GM12864 (cell line): ENCODE measurements at places on chromosomes 7 and 10.

DNA sequence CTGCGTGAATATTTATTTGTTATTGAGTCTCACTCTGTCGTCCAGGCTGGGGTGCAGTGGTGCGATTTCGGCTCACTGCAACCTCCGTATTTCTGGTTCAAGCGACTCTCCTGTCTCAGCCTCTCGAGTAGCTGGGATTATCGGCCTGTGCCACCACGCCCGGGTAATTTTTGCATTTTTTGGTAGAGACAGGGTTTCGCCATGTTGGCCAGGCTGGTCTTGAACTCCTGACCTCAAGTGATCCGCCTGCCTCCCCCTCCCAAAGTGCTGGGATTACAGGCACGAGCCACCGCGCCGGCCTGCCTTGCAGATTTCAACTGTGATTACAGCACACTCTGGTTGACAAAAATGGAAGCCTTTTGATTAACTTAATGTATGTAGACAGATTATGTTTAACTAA, 730.0 kb upstream of the VSTM2A start:
- DNase-seq: no peak

- no peak for DNase-seq
Observed at GRCh38 chr7:27745064-27745583, 5.2 kb downstream of the TAX1BP1 start.

GRCh38 chr7:55160539-55160938, 141.7 kb downstream of the EGFR start:
- DNase-seq: no peak

DNA sequence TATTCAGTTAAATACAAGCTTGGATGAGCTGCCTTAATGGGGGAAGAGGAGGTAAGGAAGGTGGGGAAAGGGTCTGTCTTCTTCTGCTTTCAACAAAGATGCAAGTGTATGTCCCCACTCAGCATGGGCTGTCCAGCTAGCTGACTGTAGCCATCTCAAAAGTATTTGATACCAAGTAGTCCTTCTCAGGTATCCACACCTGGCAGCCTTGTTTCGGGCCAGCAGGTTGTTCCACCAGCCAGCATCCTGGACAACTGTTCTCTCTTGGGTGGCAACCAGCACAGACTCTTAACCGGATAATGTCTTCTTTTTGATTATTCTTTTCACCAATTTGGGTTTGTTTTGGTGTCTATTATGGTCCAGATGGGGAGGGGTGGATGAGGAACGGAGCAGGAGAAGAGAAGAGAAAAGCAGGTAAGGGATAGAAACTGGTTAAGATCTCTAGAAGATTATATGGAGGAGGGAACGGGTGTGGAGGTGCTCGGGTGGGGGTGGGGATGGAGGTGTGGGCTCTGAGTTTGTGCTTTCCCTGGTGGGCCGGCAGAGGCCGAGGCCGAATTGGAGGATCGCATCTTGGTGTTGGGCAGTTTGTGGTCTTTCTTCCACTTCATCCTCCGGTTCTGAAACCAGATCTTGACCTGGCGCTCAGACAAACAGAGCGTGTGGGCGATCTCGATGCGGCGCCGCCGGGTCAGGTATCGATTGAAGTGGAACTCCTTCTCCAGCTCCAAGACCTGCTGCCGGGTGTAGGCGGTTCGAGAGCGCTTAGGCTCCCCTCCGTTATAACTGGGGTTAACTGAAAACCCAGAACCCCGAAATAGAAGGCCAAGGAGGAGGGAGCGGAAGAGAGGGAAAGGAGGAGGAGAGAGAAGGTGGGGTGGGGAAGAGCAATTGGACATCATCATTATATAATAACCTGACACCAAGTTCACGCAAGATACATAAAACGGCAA, 1.5 kb downstream of the HOXA4 start:
- DNase-seq: no peak

DNA sequence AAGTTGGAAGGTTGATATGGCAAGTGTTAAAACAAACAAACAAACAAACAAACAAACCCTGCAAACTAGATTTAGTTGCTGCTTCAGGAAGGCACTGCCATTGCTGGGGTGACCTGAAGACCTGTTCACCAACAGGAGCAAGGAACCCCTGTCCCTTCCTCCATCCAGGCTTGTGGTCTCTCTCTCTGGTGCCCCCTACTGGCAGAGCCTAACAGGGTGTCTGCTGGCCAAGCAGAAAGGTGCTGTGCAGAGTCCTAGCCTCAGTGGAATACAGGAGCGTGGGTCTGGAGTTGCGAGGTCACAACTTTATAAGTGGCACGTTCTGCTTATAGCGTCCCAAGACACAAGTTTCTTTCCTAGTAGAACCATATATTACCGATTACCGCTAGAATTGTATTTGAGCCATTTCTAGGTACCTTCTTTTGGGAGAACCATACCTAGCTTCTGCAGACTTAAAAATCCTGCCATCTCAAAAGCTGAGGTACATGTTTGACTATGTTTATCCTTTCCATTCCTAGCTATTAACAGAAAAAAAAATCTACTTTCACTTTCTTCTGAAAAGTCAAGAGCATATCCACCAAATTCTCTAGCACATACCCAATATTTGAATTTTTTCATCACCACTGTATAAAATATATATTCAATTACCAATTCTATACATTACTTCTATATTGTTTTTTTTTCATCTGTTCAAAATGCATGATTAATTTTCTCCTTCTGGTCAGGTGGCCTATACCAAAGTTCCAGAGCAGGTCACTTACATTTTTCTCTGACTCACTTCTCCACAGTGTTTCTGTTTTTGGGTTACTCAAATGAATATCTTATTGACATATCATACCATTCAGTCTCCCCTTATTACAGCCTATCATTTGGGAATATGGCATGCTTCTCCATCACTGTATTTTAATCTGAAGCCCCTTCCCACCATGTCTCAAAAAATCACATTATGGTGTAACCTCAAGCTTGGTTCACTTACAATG, 29.1 kb upstream of the CALD1 start:
- DNase-seq: no peak

GRCh38 chr7:85882335-85882734, 695.5 kb upstream of the SEMA3D start:
- DNase-seq: no peak

- no peak for DNase-seq
Observed at GRCh38 chr7:4709187-4709586, 27.1 kb downstream of the FOXK1 start.

- DNase-seq: no peak
Observed at GRCh38 chr7:103771294-103771693, 218.2 kb downstream of the RELN start.

- no peak for DNase-seq
Observed at GRCh38 chr7:64884085-64884912, 18.8 kb upstream of the ZNF273 start.

DNA sequence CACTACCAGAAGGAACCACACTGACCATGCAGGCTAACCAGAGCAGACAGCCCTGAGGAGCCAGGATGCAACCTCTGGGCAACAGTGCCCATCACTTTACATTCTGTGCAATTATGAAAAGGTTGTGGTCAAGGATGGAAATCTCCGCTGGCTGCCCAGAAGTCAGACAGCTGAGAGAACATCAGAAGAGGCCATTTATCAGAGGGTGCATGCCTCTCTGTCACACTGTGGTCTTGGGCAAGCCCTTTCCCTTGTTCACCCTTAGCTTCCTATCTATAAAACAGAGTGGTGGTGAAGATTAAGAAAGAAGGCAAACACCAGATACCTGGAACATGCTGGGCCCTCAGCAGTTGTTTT, 120.7 kb upstream of the GDF10 start:
- DNase-seq: no peak

GRCh38 chr7:92680442-92680841, 90.3 kb upstream of the FAM133B start:
- DNase-seq: no peak

DNA sequence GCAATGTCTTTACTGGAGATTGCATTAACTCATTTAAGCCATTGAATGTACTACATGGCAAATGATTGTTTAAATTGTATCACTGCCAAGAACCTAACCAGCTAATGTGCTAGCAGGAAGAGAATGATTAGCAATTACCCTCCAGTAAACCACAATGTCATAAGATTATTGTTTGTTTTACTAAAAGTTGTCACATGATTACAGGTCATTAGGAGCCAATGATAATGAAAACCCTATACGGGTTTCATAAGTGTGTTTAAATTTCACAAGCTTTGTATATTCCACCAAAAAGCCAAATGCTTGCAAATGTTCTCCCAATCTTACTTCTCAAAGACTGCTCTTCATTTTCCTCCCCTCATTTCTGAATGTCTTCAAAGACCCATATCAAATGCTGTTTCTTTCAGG, 76.5 kb upstream of the PPP1R3C start:
- no peak for DNase-seq

DNA sequence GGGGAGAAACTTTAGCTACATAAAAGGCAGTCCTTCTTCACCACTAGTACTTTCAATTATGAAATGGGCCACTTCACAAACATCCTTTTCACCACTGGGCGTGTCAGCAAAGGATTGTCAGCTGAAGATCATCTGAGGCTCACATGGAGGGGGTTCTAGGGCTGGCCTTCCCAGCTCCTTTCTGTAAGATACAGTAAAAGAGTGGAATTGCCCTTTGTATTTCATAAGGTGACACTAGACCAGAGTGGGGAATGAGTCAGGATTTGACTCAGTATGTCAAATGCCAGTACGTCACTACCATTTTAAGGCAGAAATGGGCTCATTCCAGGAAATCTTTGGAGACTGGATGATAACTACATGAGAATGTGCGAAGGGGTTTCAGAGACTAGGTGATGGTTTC, 21.2 kb upstream of the BLOC1S2 start:
- no peak for DNase-seq

- no peak for DNase-seq
Observed at GRCh38 chr7:45967591-45968157, 46.6 kb upstream of the IGFBP3 start.

DNA sequence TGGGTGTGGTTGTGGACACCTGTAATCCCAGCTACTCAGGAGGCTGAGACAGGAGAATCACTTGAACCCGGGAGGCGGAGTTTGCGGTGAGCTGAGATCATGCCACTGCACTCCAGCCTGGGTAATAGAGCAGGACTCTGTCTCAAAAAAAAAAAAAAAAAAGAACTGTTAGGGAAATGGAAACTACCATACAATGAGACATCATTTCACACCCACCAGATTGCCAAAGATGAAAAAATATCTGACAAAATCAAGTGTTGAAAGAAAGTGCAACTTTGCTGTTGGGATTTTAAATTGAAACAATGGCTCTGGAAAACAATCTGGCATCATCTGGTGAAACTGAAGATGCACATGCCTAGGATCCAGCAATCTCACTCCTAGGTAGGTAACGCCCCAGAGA, 16.1 kb upstream of the MALSU1 start:
- DNase-seq: no peak

DNA sequence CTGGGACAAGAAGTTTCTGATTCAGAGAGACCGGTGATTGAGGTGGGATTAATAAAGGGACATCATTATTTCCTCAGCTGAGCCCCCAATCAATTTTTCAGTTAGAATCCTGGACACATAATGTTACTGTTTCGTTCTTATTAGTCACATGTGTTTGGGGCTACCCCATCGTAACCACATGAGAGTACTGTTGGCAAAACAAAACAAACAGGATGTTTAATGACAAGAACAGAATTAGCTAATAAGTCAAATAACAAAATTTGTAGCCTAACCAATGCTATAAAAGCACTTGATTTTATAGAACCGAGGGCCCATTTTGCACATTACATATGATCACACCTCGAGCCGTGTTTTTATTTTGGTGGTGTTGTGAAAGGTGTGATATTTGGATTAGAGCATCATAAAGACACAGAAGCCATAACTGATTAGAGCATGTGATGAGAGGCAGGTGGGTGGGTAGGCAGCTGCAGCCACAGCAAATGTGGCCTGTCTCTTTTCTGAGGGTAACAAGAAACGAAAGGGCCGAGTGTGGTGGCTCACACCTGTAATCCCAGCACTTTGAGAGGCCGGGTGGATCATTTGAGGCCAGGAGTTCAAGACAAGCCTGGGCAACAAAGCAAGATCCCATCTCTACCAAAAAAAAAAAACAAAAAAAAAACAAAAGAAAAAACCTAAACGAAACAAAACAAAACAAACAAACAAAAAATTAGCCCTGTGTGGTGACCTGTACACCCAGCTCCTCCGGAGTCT, 1.8 kb upstream of the VWC2 start:
- DNase-seq: no peak

- no peak for DNase-seq
Observed at GRCh38 chr7:24827589-24827988, 70.3 kb upstream of the GSDME start.

DNA sequence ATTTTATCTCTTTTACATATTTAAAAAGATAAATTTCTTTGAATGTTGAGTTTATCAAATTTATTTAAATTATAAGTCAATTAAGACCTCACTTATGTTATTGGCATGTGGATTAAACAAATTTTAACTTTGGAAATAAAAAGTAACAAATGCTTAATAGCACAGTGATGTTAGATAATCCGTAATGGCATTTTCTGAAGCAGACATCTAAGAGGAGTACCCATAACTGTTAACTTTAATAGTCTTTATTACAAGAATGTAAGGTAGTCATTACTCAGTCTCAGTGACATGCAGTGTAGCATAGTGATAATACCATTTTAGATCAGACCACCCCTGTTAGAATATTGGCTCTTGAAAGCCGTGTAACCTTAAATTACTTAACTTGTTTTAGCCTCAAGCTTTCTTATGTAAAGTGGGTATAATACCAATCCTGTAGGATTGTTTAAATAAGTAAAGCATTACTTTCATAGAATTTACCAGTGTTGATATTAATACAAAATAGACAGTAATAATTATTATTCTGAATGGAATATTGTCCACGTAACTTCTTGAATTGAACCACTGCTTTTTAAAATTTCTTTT, 4.3 kb downstream of the PHYHIPL start:
- no peak for DNase-seq

DNA sequence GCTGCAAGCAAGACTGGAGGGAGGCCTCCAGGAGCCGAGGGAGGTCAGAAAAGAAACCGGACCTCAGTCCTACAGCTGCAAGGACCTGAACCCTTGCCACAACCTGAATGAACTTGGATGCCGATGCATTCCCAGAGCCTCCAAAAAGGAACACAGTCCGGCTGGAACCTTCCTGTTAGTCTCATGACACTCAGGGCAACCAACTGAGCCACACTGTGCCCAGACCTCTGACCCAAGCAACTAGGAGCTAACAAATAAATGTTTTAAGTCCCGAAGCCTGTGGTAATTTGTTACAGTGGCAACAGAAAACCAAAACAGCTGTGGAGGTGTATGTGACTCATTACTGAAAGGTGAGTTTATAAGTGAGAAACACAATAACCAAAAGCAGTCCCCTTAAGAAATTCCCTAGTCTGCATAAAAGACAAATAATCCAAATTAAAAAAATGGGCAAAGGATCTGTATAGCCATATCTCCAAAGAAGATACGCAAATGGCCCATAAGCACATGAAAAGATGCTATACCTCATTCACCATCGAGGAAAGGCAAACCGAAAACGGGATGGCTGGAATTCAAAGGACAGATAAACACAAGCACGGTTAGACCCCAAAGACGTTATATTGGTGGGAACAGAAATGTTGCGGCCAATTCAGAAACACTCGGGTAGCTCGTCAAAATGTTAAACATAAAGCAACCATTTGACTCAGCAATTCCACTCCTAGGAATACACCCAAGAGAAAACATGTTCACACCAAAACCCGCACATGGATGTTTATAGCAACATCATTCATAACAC, 24.8 kb downstream of the GNA12 start:
- no peak for DNase-seq

GRCh38 chr7:26479581-26479980, 187.9 kb downstream of the SNX10 start:
- no peak for DNase-seq
